ENCODE measurements at places on chromosomes 12 and 14. TPM values are rescaled to one million over a fixed set of nuclear protein-coding genes. Genes with fewer than 3 reads are reported as not detected.
A peak's percentile ranks its signal among the peaks of the same experiment; 100 is the strongest.

GRCh38 chr14:64746298-64747250 is 42.4 kb downstream of the PLEKHG3 start:
- DNase-seq, result no peak
- H3K4me1 ChIP-seq, result peaks cover 5% of the 10 kb centered on the region
- H3K27me3 ChIP-seq, result no peaks in the 10 kb centered on the region
- no peak overlapping the region for H3K4me3 ChIP-seq
- peaks cover 76% of the 10 kb centered on the region for H3K36me3 ChIP-seq

GRCh38 chr12:4685317-4685716 is 34.9 kb upstream of the GALNT8 start:
- no peaks in the 10 kb centered on the region for H3K4me1 ChIP-seq
- no peak overlapping the region for H3K4me3 ChIP-seq
- H3K27ac ChIP-seq, result no peak overlapping the region
- DNase-seq, result no peak
- no peaks in the 10 kb centered on the region for H3K27me3 ChIP-seq

Gene SLC5A8
- total RNA-seq, result 0.04 TPM

- no peaks in the 10 kb centered on the region for H3K36me3 ChIP-seq
- H3K27me3 ChIP-seq, result no peaks in the 10 kb centered on the region
- H3K4me1 ChIP-seq, result no peaks in the 10 kb centered on the region
- no peak for DNase-seq
Measured at GRCh38 chr14:52825085-52825484, 33.7 kb upstream of the GNPNAT1 start.

- no peaks in the 10 kb centered on the region for H3K4me1 ChIP-seq
- no peak overlapping the region for H3K4me3 ChIP-seq
- peaks cover 2% of the 10 kb centered on the region for H3K36me3 ChIP-seq
- no peaks in the 10 kb centered on the region for H3K27me3 ChIP-seq
- DNase-seq, result no peak
- no peak overlapping the region for H3K27ac ChIP-seq
Measured at GRCh38 chr12:28316049-28316448, 125.8 kb downstream of the CCDC91 start.

DNA sequence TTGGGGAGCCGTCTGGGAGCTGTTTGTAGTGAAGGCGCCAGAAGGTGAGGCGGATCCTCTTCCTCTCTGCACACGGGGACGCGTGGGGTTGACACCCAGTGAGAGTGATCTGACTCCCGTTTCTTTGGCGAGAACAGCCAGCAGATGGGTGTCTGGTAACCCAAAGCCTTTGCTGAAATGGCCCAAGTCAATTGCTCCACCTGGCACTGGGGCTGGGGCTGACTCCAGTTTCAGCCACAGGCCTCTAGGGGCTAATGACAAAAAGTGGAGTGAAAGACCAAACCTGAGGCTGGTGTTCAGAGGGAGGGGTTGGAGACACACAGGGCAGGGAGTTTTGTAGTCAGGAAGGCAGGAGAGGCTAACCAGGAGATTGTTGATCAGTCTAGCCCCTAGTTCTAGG is 87.0 kb downstream of the FRMD6 start:
- H3K27ac ChIP-seq, result no peak overlapping the region
- no peaks in the 10 kb centered on the region for H3K27me3 ChIP-seq
- no peak overlapping the region for H3K4me3 ChIP-seq

GRCh38 chr12:25615119-25615518 is 62.0 kb upstream of the LMNTD1 start:
- no peaks in the 10 kb centered on the region for H3K27me3 ChIP-seq
- no peak overlapping the region for H3K27ac ChIP-seq
- peak; percentile 18 for DNase-seq
- H3K4me1 ChIP-seq, result no peaks in the 10 kb centered on the region

GRCh38 chr14:24398653-24399446 is at the start of gene NYNRIN:
TSS of gene NYNRIN (plus strand) at chr14:24399003. CDS start at chr14:24399247, 244 bp downstream.
- H3K4me3 ChIP-seq, result peak within 1 kb of the TSS; percentile 63
- H3K27ac ChIP-seq, result peak within 1 kb of the TSS; percentile 76
- no peaks in the 10 kb centered on the region for H3K36me3 ChIP-seq
- peaks cover 50% of the 10 kb centered on the region for H3K4me1 ChIP-seq
